ENCODE measurements at places on chromosomes 2 and 18.
A peak's percentile ranks its signal among the peaks of the same experiment; 100 is the strongest.

- no peak for DNase-seq
Measured at GRCh38 chr2:146079216-146079615, 1559.3 kb upstream of the ZEB2 start.

DNA sequence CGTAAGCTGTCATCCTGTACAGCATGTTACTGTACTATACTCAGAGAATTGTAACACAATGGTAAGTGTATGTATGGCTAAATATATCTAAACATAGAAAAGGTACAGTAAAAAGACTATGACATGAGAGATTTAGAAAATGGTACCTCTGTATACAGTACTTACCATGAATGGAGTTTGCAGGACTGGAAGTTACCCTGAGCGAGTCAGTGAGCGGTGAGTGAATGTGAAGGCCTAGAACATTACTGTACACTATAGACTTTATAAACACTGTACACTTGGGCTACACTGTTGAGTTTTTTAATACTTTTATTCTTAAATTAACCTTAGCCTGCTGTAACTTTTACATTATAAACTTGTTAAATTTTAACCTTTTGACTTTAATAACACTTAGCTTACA lies 1.5 kb downstream of the DDX18 start:
- DNase-seq = no peak

DNA sequence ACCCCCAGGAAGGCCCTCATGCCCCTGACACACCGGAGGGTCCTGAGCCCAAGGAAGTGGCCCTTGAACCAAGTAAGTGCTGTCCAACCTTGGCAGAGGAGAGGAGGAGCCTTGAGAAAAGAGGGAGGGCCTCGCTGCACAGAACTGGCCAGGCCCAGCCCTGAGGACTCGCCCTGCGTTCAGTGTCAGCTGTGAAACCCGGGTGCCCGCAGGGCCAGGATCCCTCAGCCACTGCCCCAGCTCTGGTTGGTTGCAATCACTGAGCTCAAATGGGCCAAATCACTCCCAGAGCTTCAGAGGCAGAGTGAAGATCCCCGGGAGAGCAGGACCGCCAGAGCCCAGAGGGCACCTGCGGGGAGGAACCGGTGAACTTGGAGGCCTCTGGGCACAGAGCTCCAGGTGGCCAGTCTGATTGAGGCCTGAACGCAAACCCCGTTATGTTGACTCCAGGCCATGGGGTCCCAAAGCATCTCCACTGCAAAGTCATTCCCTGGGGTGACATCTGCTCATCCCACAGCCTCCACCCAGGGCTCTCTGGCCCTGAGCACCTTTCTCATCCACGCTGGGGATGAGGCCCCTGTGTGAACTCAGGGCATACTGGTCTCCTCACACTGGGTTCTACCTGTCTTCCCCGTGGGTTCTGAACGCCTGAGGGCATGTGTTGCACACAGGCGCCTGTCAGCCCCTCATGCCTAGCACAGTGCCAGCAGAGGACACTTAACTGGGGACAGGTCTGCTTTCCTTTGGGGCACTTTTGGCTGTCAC lies 11.9 kb downstream of the GBX2 start:
- no peak for DNase-seq

GRCh38 chr2:96950381-96951124 lies 35.8 kb downstream of the FAM178B start:
- DNase-seq = peak; percentile 46

- no peak for DNase-seq
Measured at GRCh38 chr2:76472946-76473345, 762.2 kb upstream of the GCFC2 start.

GRCh38 chr18:56569416-56569815 lies 69.0 kb downstream of the TXNL1 start:
- DNase-seq = no peak

GRCh38 chr2:236965021-236965840 lies 120.5 kb upstream of the COPS8 start:
- DNase-seq = no peak

GRCh38 chr2:170579511-170579910 lies 135.6 kb upstream of the SP5 start:
- DNase-seq = no peak

- peak; percentile 64 for DNase-seq
Measured at GRCh38 chr18:25921677-25922421, 168.6 kb downstream of the SS18 start.

GRCh38 chr2:43486603-43487002 lies 109.2 kb downstream of the THADA start:
- DNase-seq = no peak

DNA sequence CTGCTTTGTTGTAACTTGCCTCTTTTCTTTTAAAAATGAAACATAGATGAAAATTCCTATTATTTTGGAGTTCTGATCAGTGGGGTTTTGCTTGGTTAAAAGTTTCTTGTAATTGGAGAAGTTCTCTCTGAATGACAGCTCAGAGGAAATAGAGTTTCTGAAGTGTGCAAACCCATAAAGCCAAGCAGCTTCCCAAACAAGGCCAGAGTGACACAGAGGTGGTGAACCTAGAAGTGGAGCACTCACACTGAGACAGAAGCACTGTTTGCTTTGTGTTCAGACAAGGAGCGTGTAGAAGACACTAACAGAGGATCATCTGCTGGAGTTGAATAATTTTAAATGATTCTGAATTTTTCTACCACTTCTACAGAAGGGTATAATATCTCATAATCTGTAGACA lies 49.2 kb downstream of the FBXO48 start:
- no peak for DNase-seq

DNA sequence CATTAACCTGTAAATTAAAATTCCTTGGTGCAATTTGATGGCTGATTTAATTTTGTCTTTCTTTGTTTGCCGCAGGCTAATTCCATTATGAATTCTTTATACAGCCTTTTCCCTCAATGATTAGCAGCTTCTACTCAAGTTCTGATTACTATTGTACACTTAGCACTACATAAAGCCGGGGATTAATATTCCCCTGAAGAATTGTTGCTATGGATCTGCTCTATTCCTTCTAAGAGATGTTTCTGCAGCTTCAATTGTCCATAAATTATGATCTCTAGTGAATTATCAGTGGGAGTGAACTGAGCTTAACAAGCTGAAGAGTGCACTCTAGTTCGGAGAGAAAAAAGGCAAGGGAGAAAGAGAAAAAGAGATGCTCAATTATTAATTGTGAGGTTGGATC lies 433.7 kb upstream of the SPRED2 start:
- DNase-seq = no peak

GRCh38 chr2:120231974-120232635 lies 8.9 kb upstream of the TMEM185B start:
- no peak for DNase-seq

DNA sequence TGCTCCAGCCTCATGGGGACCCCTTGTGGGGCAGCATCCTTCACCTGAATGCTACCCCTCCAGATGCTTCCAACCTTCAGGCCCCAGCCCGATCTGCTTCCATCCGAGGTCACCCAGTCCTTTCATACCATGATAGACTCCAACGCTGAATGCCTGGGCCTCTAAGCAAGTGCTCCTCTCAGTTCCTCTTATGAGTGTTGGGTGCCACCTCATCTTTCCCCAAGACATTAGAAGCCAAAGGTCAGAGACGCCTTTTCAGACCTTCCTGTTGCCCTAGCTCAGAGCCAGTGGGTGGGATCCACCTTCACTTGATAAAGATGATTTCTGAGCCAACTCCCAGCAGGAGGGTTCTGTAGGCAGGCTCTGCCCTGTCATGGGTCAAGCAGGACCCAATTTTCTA lies 174.5 kb upstream of the MGAT5 start:
- DNase-seq = no peak

DNA sequence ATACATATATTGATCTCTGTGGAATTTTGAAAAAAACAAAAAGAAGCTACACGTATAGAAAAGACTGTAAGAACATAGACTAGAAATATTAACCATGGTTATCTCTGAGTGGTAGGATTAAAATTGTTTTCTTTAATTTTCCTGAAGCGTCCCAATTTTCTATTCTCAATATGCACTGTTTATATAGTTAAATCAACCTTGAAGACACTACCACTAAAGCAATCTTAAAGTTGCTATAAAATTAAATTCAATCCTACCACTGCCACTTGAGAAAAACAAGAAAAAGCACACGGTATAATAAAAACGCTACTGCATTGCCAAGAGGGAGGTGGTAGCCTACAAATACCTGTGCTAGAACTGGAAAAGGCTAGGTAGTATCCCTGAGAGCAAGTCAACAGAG lies 47.2 kb downstream of the TRIP12 start:
- no peak for DNase-seq

DNA sequence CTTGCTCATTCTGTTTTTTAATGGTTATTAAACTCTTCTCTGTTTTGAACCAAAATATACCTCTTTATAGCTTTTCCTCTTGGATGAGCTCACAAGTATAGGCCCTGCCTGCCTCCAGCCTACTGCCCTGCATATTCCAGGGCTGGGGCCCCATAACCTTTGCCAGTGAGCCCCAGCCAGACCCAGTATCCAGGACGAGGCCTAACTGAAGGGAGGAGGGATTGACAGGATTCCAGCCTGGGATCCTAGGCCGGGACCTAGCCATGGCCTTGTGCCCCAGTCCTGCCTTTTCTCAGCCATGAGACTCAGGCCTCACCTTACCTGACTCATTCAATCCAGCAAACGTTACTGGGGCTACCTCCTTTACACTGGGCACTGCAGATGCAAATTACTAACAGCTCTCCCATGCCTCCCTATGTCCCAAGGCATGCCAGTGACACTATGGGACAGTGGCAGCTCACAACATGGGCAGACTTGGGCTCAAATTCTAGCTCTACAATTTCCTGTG lies 159.2 kb downstream of the DDX1 start:
- no peak for DNase-seq

- no peak for DNase-seq
Measured at GRCh38 chr2:112494828-112495227, 12.9 kb downstream of the TTL start.

- DNase-seq = no peak
Measured at GRCh38 chr2:162824304-162824703, 14.3 kb downstream of the KCNH7 start.

DNA sequence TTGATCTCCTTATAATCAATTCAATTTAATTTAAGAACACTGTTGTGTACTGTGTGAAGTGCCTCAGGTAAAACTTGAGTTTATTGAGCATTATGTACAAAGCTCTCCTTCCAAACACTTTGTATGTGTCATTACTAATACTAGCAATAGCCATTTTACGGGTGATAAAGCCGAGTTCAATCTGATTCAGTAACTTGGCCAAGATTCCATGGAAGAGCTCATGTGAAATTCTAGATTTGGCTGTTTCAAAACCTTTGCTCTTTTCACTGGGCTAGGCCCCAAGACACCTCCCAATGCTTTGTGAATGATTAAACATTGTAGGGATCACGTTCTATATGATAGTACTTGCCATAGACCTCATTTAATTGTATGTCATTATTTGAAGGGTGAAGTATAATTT lies 8.9 kb upstream of the NFE2L2 start:
- no peak for DNase-seq

GRCh38 chr2:48270209-48270608 lies 259.7 kb upstream of the STON1 start:
- DNase-seq = no peak

GRCh38 chr2:3243804-3244203 lies 133.8 kb downstream of the EIPR1 start:
- no peak for DNase-seq

- no peak for DNase-seq
Measured at GRCh38 chr2:120976501-120977307, 241.0 kb downstream of the GLI2 start.

DNA sequence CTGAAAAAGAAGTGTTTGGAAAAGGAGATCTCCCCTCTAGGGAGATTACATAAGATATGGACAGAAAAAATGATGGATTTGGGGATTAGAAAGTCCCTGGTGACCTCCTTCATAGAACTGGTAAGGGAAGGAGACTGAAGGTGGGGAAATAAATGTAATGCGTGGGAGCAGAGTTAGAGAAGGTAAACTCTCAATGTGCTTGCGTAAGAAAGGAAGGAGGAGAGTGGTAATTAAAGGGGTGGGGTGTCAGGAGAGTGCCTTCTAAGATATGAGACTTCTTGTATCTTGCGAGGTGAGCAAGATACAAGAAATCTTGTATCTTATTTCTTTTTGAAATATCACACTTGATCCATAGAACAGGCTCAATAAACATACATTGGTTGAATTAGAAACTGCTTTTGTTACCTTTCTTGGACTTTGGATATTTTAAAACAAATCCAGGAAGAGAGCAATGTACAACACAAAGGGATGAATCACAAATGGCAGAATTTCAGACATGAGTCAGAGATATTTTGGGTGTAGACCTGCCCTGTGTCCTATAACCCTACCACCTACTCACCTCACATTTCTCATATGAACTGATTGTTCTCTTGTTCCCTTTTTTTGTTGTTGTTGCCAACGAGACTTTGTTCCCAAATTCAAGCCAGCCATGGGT lies 342.4 kb downstream of the INSIG2 start:
- no peak for DNase-seq

DNA sequence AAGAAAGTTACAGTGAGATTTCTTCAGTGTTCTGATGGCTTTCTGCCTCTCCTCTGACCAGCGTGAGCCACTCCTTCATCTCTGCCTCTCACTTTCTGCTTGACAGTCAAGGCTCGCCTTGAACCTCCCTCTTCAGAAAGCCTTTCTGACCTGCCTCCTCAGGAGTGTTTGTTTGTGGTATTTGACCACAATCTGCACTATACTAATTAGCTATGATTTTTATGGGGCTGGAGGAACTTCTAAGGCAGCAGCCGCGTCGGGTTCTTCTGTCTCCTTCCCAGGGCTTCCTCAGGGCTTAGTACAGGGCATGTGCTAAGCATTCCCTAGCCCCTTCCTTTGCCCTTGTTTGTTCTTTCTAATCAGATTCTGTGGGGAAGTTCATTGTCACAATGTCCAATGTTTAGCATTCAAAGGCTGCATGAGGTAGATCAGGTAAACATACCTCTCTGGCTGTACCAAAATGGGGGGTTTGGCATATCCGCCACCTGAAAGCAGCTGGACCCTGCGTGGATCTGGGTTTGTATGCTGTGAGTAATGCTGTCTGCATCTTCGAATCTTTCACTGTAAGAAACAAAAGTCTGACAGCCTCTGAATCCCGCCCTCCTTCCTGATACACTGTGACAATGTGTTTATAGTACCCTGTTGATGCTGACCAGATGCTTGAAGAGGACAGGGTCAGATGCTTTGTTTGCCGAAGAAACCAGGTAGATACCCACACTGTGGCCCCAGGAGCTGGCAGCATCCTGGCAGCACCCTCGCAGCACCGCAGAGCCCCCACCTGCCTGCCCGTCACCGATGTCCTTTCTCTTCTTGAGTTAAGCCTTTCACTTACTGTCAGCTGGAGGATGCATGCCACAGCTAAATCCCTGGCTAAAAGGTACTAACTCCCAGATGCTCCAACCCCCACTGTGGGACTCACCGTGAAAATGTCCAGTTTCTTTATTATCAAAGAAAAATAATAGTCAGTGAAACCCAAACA lies 260.8 kb upstream of the HDAC4 start:
- DNase-seq = no peak

GRCh38 chr2:186303091-186303490 lies 183.0 kb upstream of the ZC3H15 start:
- DNase-seq = no peak
